Stimulated activated CD8-positive, alpha-beta memory T cell treated with anti-CD3 and anti-CD28 coated beads, Interleukin-12 subunit alpha, Interleukin-12 subunit beta, amount 100 ng/mL, for 1 hour (primary cell): ENCODE measurements at places on chromosomes 13 and 19.

- no peak for DNase-seq
Measured at GRCh38 chr13:53408847-53409568, 380.4 kb downstream of the OLFM4 start.

DNA sequence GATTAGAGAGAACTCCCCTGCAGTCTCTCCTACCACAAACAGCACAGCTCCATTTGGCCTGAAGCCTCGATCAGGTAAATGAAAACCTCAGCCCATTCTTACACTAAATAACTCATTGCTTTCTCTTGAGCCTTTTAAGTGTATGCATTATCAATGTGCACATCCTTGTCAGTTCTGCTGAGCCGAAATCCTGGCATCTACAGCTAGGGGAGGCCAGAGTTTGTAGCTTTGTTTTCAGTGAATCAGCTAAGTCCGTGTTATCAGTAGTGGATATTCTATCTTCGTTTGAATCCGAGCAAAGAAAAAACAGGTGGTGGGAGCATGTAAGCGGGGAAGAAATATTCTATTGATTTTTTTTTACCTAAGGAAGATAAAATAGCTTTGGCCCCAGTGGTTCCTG is 84.4 kb downstream of the ESD start:
- no peak for DNase-seq

DNA sequence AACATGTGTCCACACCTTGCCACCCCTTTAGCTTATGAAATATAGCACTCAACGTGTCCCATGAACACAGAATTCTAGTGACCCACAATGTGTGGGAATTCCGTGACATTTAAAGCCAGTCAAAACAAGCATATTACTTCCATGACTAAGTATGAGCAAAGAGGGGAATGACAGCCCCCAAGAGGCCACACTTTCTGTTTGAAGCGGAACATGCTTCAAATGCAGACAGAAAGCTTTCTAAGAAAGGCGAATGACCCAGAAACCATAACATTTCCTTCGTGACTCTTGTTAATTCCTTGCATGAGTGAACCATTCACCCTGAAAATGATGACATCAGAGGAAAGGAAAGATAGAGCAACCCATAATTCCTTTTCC is 122.0 kb upstream of the FNDC3A start:
- no peak for DNase-seq

- no peak for DNase-seq
Measured at GRCh38 chr19:34155686-34156085, 16.6 kb upstream of the LSM14A start.

DNA sequence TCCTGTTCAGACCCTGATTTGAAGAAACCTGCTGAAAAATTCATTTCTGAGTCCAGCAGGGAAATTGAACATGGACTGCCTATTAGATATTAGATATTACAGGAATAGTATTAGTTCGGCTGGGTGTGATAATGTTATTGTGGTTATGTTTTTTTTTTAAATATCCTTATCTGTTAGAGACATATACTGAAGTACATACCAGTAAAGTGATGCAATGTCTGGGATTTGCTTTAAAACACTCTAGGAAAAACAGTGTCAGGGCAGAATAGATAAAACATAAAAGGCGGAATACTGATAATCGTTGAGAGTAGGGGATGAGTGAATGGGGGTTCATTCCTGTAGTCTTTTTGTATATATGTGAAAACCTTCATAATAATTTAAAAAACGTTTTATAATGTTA is 28.7 kb upstream of the AMER2 start:
- DNase-seq, result no peak

GRCh38 chr13:56015919-56016318 is 1124.8 kb upstream of the PRR20A start:
- DNase-seq, result no peak

DNA sequence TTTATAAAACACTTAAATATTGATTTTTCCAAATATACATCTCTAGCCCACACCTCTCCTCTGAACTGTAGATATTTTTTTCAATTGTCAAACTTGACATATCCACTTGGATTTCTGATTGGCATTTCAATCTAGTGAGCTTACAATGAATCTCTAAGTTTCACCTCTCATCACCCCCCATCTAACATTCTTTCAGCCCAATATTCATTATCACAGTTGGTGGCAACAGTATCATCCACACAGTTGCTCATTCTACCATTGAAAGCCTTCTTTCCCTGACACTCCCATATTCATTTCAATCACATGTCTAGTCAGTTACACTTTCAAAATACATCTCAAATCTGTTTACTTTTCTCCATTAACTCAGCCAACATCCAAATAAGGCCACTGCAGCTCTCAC is 385.2 kb downstream of the PCDH20 start:
- no peak for DNase-seq

DNA sequence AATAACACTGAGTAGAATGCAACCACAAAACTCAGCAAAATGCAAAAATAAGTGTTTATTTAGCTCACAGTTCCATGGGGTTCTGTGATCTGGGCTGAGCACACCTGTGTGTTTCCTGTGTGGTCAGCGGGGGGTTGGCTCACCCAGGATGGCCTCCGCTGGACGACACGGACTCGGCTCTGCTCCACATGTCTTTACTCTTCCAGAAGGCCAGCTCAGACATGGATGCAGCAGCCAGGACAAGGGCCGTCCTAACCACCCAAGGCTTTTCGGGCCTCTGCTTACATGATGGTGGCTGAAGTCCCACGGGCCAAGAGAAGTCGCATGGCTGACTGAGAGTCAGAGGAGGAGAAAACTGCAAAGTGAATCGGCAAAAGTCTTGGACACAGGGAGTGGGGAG is 153.5 kb upstream of the IRS2 start:
- no peak for DNase-seq

- no peak for DNase-seq
Measured at GRCh38 chr19:45115809-45116615, 23.0 kb downstream of the PPP1R37 start.

DNA sequence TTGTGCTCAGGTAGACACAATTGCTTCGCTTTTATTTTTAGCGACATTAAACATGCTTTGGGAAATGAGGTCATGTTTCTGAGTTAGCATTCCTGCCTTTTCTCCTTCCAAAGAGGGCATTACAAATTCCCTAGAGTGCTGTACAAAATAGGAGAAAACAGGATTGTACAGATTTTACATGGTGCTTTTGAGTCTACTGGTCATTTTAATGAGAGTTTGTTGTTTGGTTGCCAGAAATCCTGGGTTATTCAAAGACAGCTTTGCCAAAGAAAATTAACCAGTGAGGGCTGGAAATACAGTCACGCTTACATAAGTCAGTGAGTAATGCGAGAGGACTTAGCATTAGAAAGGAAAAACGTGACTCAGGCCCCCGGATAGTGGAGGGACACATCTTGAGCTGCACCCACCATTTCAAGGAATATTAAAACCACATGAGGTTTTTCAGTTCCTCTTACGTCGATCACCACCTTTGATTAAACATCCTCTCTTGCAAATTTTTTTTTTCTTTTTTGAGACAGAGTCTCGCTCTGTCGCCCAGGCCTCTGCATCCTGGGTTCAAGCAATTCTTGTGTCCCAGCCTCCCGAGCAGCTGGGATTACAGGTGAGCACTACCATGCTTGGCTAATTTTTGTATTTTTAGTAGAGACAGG is 55.4 kb downstream of the SACS start:
- DNase-seq, result peak; percentile 15

DNA sequence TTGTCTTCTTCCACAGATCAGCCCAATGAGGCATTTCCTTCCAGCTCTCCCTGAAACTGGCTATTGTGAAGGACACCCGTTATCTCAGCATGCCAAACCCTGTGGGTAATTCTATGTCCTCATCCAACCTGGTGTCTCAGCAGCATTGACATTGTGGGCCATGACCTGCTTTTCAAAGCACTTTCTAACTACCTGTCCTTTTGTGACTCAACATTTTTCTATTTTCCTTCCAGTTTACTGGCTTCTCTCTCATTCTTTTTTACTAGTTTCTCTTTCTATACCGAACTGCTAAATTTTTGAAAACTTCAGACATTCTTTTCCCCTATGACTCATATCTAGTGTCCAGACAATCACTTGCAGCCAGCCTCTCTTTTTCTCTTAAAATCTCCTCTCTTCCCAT is 136.4 kb upstream of the HTR2A start:
- no peak for DNase-seq

DNA sequence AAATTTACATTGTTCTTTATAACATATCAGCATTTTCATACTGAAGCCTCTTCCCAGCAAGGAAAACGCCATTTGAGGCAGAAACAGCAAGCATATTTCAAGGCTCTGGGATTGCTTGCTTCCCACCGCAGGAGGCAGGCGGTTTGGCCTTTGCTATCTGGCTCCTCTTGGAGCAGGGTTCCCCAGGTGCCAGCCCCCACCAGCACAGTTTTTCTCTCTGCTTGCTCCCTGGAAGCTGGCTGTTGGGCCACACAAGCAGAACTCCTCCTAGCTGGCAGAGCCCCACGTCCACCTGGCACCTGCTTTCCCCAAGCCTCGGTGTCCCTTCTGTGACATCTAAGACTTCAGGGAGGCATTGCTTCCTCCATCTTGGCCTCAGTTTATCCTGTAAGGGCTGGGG is 16.7 kb downstream of the GATAD2A start:
- DNase-seq, result no peak

GRCh38 chr19:46731584-46731983 is 14.3 kb upstream of the FKRP start:
- DNase-seq, result no peak

DNA sequence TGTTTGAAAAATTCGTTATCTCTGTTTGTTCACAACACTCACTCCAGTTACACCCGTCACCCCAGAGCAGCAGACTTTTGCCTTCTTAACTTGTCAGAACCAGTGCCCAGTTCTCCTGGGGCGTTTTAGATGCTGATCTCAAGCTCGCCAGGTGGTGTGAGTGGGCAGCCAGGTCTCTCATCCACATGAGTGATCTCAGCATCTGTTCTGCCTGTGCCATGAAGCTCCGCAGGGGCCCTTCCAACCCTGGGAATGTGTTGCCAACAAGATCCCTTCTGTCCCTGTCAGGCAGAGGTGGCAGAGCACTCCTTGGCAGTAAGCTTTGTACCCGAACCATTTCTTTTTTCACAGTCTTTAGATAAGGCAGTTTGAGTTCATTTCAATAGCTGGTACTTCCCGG is 896.5 kb downstream of the UQCRFS1 start:
- DNase-seq, result no peak

- DNase-seq, result no peak
Measured at GRCh38 chr19:13505761-13506470, 363 bp downstream of the CACNA1A start.

DNA sequence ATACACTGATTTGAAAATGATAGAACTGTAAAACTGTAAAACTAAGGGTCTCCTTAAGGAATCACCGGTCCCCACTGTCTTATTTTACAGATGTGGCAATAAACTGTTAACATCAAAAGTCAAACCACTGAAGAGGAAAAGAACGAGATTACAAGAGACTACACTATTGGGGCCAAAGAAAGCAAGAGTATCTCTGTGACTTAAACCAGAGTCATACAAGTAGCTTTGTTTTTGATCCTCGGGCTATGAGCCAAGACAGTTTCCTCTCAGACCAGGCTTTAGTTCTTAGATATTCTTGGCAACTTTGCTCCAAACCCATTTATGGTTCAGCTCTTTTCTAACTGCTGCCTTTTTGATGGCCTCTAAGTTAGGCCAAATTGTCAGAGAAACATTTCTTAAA is 113.8 kb downstream of the TBC1D4 start:
- no peak for DNase-seq

DNA sequence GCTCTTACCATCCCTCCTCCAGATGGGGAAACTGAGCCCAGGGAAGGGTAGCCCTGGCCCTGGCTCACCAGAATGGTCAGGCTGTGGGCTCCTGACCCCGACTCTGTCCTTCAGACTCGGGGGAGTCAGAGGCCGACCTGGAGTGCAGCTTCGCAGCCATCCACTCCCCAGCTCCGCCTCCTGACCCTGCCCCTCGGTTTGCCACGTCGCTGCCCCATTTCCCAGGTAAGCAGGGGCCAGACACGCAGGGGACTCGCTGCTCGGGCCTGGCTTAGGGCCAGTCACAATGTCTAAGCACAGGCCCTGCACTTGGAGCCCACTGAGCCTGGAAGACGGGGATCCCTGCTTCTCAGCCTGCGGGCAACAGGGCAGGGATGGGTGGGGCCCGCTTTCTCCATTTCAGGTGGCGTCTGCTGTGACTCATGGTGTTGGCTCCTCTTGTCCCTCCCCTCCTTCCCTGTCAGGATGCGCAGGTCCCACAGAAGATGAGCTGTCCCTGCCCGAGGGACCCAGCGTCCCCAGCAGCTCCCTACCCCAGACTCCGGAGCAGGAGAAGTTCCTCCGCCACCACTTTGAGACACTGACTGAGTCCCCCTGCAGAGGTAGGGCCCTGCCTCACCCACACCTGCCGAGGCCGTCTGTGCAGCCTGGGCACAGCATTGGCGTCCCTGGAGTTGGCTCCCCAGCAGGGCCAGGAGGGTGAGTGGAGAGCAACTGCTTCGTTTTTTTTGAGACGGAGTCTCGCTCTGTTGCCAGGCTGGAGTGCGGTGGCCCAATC is 9.2 kb upstream of the OVOL3 start:
- no peak for DNase-seq
